ENCODE measurements at places on chromosomes 11 and 22.
A peak's percentile ranks its signal among the peaks of the same experiment; 100 is the strongest.

GRCh38 chr11:130636722-130637464, 188.4 kb downstream of the ADAMTS15 start:
- no peak for DNase-seq

DNA sequence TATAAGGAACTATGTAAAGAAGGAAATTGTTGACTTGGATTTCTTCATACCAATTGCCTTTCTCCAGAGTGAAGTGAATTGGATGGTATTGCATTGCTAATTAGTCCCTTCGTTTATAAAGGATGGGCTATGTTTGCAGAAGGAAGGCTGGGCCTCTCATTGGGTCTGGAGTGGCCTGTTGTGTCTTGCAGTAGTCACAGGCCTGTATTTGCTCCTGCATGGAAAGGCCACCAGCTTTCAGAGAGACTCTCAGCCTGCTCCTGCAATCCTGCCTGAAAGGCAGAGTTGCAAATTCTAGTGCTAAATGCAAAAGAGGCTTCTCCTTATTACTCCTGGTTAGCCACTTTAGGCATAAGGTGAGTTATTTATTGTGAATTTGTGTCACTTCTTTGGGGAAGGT, 103.8 kb downstream of the EXT2 start:
- DNase-seq: no peak

- DNase-seq: no peak
Measured at GRCh38 chr11:91585035-91585801, 639.4 kb upstream of the FAT3 start.

GRCh38 chr11:46418751-46419150, 27.2 kb upstream of the CHRM4 start:
- no peak for DNase-seq

- no peak for DNase-seq
Measured at GRCh38 chr22:19808873-19809478, 45.7 kb downstream of the GNB1L start.

DNA sequence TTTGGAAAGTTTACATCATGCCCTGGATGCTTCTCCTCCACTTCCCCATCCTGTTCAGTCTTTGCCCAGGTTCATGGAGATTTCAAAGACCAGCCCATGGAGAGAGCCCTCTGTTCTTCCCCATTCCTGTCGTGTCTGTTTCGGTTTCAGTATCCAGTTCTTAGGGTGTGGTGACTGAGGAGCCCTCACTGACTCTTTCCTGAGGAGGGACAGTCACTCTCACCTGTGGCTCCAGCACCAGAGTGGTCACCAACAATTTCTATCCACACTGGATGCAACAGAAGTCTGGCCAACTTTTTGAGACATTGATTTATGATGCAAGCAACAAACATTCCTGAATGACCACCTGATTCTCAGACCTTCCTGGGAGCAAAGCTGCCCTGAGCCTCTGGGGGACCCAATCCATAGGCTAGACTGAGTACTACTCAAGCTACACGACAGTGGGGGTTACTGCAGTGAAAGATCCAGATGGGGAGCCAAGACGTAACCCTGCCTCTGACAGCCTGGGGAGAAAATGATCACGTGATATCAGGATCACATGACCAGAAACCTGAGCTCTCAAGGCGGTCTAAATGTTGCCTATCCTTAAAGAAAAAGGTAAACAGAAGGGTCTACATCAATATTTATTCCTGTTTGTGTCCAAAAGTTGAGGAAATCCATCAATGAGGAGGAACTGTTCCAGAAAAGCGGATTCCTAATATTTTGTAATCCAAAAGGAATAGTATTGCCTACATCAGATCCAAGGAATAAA, 76.2 kb upstream of the VPREB1 start:
- DNase-seq: no peak

DNA sequence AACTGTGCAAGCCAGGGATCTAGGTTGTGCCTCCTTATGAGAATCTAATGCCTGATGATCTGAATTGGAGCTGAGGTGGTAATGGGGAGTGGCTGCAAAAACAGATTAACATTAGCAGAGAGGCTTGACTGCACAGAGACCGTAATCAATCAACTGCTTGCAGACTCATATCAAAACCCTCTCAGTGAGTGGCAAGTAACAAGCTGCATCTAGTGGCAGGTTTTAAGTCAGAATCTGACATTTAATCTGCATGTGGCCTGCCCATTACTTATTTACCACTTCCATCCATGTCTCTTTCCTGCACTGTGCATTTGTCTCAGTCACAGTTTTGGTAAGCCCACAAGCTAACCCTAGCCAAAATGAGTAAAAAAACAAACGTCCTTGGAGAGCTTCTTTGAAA, 11.2 kb downstream of the C11orf58 start:
- no peak for DNase-seq

- DNase-seq: no peak
Measured at GRCh38 chr11:36622431-36623136, 24.5 kb upstream of the RAG2 start.

GRCh38 chr22:27476729-27477128, 324.8 kb downstream of the MN1 start:
- no peak for DNase-seq

DNA sequence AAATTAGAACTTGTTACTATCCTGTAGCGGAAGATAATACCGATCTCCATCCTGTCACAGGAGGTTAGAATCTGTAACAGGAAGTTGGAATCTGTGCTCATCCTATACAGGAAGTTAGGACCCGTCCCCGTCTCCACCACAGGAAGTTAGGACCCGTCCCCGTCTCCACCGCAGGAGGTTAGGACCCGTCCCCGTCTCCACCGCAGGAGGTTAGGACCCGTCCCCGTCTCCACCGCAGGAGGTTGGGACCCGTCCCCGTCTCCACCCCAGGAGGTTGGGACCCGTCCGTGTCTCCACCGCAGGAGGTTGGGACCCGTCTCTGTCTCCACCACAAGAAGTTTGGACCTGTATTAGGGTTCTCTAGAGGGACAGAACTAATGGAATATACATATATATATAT, 52.2 kb downstream of the FBLN1 start:
- no peak for DNase-seq

- peak; percentile 41 for DNase-seq
Measured at GRCh38 chr22:46737976-46738646, at the start of gene CERK. Gene CERK (minus strand): TSS chr22:46738252. CDS start chr22:46738148, 104 bp downstream.

- DNase-seq: no peak
Measured at GRCh38 chr11:70506986-70507385, 108.7 kb downstream of the CTTN start.

- DNase-seq: no peak
Measured at GRCh38 chr11:26072614-26073153, 259.2 kb upstream of the ANO3 start.

GRCh38 chr11:83554876-83555275, 268.7 kb upstream of the CCDC90B start:
- no peak for DNase-seq

DNA sequence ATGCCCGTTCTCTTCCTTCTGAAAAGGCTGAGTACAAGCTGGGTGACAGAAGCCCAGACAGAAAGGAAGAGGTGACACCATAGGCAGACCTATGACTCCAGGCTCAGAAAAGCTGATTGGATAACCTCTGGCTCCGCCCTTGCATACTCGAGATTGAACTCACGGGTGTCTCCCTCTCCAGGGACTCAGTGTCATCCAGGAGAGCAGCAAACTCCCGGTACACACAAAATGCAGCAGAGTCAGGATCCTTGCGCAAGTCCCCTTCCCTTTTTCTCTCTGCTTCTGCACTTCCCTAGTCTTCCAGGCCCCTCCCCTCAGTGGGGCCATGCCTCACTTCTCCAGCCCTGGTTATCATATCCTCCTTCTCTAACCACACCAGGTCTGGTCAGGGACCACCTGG, 9.8 kb downstream of the SCN4B start:
- DNase-seq: no peak

- DNase-seq: no peak
Measured at GRCh38 chr11:69232821-69233743, 60.9 kb upstream of the MYEOV start.

DNA sequence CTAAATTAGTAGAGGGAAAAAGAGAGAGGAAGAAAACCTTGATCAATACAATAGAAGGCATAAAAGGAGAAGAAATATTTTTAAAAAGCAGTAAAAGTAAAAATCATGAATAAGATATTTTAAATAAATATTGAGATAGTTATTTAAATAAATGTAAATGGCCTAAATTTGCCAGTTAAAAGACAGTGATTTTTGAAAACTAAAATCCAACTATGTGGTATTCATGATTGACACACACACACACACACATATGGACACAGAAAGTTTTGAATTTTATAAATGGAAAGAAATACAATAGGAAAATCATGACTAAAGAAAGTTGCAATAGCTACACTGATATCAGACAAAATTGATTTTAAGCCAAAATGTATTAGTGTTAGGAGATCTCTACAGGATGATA, 313.1 kb downstream of the TBC1D22A start:
- no peak for DNase-seq

GRCh38 chr11:33211580-33211979, 45.6 kb upstream of the HIPK3 start:
- DNase-seq: no peak

- no peak for DNase-seq
Measured at GRCh38 chr11:8681837-8682302, 595 bp downstream of the TRIM66 start.

DNA sequence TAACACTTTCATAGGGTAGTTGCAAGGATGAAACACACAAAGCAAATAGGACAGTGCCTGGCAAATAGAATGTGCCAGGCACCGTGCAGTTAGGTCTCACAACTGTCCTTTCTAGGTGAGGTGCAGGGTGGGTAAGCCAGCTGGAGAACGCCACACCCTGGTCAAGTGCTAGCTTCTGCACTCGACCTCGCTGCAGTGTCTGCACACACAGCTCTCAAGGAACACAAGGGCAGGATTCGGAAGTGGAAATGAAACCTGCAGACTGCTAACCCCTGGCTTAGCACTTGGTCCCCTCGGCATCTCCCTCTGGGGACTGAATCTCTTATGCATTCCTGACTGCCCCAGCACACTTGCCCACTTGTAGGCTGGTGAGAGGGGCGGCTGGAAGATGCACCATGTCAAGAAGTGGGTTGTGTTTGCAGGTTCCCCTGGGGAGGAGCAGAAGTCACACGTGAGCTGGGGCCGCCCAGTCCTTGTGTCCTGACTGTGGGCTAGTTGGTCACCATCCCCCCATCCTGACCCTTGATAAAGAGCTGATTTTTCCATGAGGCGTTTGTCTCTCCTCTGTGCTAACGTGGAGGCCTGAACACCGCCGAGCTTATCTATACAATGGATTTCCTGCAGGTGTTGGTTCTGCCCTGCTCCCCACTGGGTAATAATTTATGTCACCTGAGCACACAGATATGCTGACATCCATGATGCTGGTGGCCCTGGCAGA, 89.0 kb downstream of the MICAL2 start:
- no peak for DNase-seq

DNA sequence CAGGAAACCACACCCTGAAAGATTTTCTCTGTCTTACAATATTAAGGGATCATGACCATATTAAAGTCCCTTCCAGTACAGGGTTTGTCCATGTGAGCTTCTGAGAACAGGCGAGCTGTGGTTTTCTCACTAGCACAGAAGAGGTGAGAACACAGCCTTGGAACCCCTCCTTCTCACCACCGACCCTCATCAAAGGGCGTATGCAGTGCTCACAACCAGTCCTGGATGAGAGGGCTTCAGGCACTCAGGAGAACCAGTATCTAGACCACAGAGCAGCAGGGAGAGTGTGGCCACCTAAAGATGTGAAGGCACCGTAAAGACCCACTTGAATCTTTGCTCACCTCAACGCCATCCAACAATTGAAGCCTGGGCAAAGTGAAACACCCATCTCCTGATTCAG, 397.0 kb downstream of the ETS1 start:
- no peak for DNase-seq

- no peak for DNase-seq
Measured at GRCh38 chr22:42284643-42285181, 14.3 kb upstream of the TCF20 start.

DNA sequence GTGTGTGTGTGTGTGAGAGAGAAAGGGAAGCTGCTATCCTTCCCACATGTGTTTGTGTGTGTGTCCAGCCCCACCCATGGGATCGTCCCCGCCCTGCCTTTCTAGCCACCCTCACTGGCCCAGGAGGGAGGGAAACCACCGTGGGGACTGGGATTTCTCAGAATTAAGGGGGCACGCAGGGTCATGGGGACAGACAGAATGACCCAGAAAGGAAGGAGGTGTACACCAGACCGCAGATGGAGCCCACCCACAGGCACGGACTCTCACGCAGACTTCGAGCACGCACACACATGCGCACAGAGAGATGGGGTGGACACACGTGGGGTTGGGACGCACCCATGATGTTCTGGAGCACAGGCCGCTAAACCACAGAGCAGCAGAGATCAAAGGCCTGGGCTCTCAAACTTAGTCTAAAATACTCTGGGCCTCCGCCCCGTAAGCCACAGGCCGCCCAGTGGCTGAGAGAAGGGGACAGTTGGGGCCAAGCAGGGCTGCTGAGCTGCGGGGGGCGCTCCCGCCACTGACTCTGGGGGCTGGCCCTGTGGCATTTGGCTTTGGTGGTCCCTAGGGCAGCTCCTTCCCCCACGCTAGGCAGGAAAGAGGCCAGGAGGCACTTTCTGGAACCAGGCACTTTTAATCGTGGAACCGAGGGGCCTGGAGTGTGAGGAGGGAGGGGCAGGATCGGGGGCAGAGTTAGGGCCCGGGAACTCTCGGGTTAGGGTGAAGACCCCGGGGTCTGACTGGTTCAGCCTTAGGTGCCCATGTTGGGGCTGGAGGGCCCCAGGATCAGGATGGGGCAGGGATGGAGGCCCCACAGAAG, 1.5 kb downstream of the IFITM5 start:
- no peak for DNase-seq

- DNase-seq: peak; percentile 17
Measured at GRCh38 chr11:22920939-22921565, 60.8 kb upstream of the CCDC179 start.

Measured in amygdala (tissue), 56 donors.